Stomach (tissue), 19 donors: ENCODE measurements at places on chromosomes 2 and 18. TPM values are rescaled to one million over a fixed set of nuclear protein-coding genes. Genes with fewer than 3 reads are reported as not detected.
A peak's percentile ranks its signal among the peaks of the same experiment; 100 is the strongest.

Gene CACNB4
- total RNA-seq: 4.3 TPM

DNA sequence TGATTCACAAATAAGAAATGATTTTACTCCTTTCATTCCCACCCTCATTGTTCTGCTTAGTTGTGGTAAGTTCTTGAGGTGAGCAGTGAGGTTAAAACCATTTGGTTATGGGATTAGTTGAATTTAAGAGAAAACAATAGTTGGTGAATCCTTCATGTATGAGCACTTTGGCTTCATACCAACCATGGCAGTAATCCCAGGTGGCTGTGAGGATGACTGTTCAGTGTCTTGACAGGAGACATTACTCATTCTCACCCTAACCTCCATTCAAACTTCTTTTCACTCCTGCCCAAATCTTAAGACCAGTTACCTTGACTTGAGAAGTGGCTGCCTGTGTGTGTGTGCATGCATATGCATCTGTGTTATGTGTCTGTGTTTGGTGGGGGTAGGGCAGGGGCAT is 143.1 kb downstream of the SETBP1 start:
- no peak for DNase-seq
- peaks cover 47% of the 10 kb centered on the region for H3K4me1 ChIP-seq
- no peak overlapping the region for H3K4me3 ChIP-seq
- H3K36me3 ChIP-seq: no peaks in the 10 kb centered on the region

DNA sequence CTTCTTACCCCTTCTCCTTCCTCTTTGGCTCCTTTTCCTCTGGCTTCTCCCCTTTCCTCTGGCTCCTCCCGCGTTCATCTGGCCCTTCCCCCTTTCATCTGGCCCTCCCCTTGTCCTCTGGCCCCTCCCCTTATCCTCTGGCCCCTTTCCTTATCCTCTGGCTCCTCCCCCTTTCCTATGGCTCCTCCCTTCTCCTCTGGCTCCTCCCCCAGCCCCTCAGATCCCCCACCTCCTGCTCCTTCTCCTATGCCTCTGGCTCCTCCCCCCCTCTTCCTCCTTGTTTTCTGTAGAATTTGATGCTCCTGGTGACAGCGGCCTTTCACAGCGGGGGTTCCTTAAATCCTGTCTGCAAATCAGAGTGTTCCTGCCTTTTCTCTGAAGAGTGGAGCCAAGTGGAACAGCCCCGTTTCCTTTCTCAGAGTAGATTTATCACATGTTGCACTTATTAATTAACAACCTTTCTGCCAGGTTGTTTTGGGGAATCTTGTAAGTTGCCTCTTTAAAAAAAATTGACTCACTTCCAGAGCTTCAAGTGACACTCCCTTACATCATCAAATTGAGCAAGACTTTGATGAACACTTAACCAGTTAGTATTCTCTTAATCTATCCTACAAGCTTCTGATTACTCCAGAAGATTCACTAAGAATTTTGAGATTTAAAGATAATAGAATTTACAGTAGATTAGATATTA is 27.9 kb downstream of the FABP1 start:
- H3K4me3 ChIP-seq: no peak overlapping the region
- DNase-seq: no peak
- H3K36me3 ChIP-seq: no peaks in the 10 kb centered on the region
- no peaks in the 10 kb centered on the region for H3K27me3 ChIP-seq
- no peaks in the 10 kb centered on the region for H3K4me1 ChIP-seq
- H3K27ac ChIP-seq: no peak overlapping the region

GRCh38 chr2:72395096-72395495 is 247.4 kb upstream of the CYP26B1 start:
- DNase-seq: no peak
- H3K27me3 ChIP-seq: no peaks in the 10 kb centered on the region
- no peak overlapping the region for H3K27ac ChIP-seq
- H3K36me3 ChIP-seq: no peaks in the 10 kb centered on the region
- H3K4me3 ChIP-seq: no peak overlapping the region
- no peaks in the 10 kb centered on the region for H3K4me1 ChIP-seq

GRCh38 chr18:24877066-24877465 is 416.6 kb downstream of the HRH4 start:
- no peaks in the 10 kb centered on the region for H3K27me3 ChIP-seq
- no peak for DNase-seq
- H3K4me3 ChIP-seq: no peak overlapping the region
- H3K27ac ChIP-seq: no peak overlapping the region
- no peaks in the 10 kb centered on the region for H3K4me1 ChIP-seq
- H3K36me3 ChIP-seq: no peaks in the 10 kb centered on the region

- no peaks in the 10 kb centered on the region for H3K27me3 ChIP-seq
- H3K4me3 ChIP-seq: no peak overlapping the region
- H3K27ac ChIP-seq: no peak overlapping the region
- peaks cover 10% of the 10 kb centered on the region for H3K4me1 ChIP-seq
These were observed 22.0 kb downstream of the TCF23 start for GRCh38 chr2:27170581-27171337.

DNA sequence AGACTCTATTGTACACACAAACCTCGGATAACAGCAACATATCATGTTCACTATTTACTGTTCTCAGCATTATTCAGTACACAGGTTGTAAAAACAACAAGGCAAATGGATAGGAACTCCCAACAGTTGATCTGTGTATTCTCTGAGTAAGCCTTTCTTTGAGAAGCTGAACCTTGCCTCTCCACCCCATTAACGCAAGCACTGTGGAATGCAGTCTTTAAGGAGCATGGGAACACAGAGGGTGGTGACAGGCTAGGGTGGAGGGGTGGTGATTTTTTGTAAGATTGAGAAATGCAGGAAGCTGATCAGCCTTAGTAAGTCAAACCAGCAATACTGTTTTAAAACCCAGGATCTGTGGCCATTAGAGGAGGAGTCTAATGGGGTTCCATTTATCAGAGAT is 19.6 kb upstream of the SERPINB11 start:
- H3K27ac ChIP-seq: peak overlapping the region; percentile 64
- no peaks in the 10 kb centered on the region for H3K4me1 ChIP-seq
- H3K4me3 ChIP-seq: no peak overlapping the region
- DNase-seq: peak; percentile 85
- no peaks in the 10 kb centered on the region for H3K27me3 ChIP-seq

DNA sequence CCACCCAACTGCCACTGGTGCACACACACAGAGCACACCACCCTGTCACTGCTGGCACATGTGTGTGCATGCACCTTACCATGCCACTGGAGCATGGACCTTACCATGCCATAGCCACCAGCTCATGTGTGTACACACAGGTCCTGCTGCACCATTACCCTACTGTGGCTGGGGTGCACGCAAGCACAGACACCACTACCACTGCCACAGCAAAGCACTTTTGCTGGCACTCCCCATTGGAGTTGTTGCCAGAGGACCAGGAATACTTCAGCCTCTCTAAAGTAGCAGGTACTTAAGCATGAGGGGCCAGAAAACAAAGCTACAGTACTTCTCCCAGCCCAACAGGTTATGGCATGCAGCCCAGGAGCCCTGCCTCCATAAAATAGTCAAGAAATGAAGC is 404.8 kb downstream of the MBD2 start:
- no peak for DNase-seq
- no peak overlapping the region for H3K4me3 ChIP-seq
- no peaks in the 10 kb centered on the region for H3K36me3 ChIP-seq
- H3K4me1 ChIP-seq: no peaks in the 10 kb centered on the region

- H3K4me3 ChIP-seq: no peak overlapping the region
- H3K27me3 ChIP-seq: no peaks in the 10 kb centered on the region
These were observed 51.4 kb downstream of the LINC00305 start for GRCh38 chr18:64097497-64097896.

Gene ANO7
- 6.7 TPM for total RNA-seq

GRCh38 chr18:3624935-3625741 is 175.2 kb downstream of the TGIF1 start:
- H3K4me1 ChIP-seq: peaks cover 45% of the 10 kb centered on the region
- DNase-seq: peak; percentile 73
- no peak overlapping the region for H3K4me3 ChIP-seq
- H3K27ac ChIP-seq: peak overlapping the region; percentile 8

DNA sequence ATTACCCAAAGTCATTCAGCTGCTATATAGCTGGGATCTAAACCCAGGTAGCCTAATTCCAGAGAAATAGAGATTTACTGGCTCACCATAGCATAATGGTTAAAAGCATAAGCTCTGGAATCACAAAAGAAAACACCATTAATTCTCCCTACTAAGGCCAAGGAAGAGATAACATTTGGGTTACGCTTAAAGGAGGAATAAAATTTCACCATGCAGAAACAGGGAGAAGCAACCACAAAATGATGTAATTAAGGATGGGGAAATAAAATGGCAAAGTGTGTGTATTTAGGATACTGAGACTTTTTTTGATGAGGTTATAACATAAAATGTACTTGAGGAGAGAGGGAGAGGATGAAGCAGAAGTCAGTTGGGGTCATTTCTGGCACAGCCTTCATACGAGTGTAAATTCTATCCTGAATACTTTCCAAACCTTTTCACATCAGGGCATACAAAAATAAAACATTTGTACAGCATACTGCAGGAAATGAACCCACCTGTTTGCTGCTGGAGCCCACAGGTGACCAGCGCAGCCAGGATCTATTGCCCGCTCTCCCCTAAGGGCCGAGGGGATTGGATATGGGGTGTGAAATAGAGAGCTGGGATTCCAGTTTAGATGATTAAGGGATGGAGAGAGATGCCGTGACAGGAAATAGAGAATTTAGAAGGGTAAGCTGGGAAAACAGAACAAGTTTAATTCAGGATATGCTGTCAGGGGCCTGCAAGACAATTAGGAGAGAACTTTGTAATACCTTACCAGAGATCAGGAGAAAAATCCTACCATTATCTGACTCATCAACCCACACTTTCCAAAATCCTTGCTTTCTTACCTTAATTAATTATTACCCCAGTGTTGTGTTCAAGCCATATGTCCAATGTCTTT is 43.8 kb upstream of the SERTAD2 start:
- H3K27ac ChIP-seq: no peak overlapping the region
- DNase-seq: no peak
- no peaks in the 10 kb centered on the region for H3K27me3 ChIP-seq
- no peaks in the 10 kb centered on the region for H3K36me3 ChIP-seq
- no peaks in the 10 kb centered on the region for H3K4me1 ChIP-seq

Gene SDC1
- total RNA-seq: 25.0 TPM

DNA sequence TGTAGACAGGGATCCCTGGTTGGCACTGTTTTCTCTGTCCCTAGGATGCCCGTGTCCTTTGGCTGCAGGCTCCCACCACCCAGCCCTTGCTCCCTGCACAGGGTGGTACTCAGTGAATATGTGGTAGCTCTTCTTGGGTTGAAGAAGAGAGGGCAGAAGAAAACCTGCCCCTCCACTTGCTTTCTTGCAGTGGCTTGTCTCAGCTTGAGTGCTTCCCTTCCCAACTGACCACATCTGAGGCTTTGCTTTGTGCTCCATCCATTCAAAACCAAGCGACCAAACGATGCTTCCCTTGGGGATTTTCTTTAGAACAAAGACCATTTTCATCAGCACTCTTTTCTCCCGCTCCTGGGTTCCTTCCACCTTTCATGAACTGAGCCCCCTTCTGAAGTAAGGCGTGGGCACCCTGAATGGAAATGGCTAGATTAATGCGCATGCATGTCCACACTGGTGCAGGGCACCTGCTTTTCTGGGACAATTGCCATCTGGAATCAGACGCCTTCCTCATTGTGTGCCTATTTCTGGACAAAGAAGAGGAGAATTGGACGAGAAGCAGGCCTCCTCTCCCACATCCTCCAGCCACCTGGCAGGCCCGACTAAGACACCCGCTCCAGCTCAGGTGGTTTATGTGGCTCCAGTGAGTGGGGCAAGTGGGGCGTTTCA is 59.1 kb downstream of the ARL4C start:
- H3K4me3 ChIP-seq: no peak overlapping the region
- no peaks in the 10 kb centered on the region for H3K36me3 ChIP-seq
- no peak for DNase-seq
- H3K27ac ChIP-seq: no peak overlapping the region
- H3K4me1 ChIP-seq: peaks cover 5% of the 10 kb centered on the region

GRCh38 chr2:16031058-16031847 is 90.9 kb downstream of the MYCN start:
- no peak for DNase-seq
- no peak overlapping the region for H3K27ac ChIP-seq
- no peaks in the 10 kb centered on the region for H3K36me3 ChIP-seq
- no peak overlapping the region for H3K4me3 ChIP-seq

DNA sequence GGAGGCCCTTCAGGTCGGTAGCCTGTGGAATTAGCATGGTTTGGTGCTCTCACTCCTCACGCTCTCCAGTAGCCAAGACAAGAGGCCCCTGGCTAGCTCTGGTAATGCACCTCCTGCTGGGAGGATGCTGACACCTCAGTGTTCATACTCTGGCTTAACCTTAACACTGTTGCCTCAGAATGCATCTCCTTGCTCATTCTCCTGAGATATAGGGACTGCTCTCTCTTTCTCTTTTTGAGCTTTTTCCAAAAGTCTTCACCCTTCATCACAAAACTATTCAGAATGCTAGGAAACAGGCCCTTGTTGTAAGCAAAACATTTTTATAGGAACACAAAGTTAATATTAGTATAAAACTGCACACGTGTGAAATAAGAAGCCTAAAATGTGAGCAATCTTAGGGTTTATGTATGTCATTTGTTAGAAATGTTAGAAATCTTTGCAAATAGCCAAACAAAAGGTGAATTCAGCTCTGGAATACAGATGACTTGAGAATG is 17.3 kb upstream of the IMPA2 start:
- DNase-seq: no peak
- H3K27me3 ChIP-seq: no peaks in the 10 kb centered on the region
- peaks cover 7% of the 10 kb centered on the region for H3K4me1 ChIP-seq
- no peaks in the 10 kb centered on the region for H3K36me3 ChIP-seq
- no peak overlapping the region for H3K4me3 ChIP-seq
- peak overlapping the region; percentile 68 for H3K27ac ChIP-seq

Gene PSMA8
- not detected for total RNA-seq

DNA sequence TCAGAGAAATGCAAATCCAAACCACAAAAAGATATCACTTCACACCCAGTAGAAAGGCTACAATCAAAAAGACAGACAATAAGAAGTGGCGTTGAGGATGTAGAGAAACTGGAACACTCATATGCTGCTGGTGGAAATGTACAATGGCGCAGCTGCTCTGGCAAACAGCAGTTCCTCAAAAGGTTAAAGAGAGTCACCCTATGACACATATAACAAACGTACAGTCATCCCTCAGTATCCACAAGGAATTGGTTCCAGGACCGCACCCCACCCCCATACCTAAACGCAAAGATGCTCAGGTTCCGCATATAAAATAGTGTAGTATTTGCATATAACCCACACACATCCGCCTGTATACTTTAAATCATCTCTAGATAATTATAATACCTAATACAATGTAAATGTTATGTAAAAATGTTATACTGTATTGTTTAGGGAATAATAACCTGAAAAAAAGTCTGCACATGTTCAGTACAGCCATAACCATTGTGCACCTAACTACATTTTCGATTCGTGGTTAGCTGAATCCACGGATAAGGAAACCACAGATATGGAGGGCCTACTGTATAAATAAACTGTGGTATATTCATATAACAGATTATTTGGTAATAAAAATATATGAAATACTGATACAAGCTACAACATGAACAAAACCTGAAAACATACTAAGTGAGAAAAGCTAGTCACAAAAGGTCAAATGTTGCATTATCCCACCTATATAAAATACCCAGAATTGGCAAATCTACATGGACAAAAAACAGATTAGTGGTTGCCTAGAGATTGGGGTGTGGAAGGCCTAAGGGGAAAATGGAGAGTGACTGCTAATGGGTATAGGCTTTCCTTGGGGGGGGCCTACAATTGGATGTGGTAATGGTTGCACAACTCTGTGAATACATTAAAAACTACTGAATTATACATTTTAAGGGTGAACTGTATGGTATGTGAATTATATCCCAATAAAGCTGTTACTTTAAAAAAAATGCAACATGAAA is 37.5 kb downstream of the UXS1 start:
- no peak overlapping the region for H3K27ac ChIP-seq
- peaks cover 58% of the 10 kb centered on the region for H3K36me3 ChIP-seq
- no peak for DNase-seq
- H3K4me1 ChIP-seq: no peaks in the 10 kb centered on the region
- H3K4me3 ChIP-seq: no peak overlapping the region
- H3K27me3 ChIP-seq: no peaks in the 10 kb centered on the region
